HL-60 (cell line): ENCODE measurements at places on chromosomes 2 and 18.

- DNase-seq, result no peak
These were observed 2.8 kb upstream of the TCF7L1 start for GRCh38 chr2:85130407-85130806.

GRCh38 chr2:191581003-191581402 lies 96.9 kb upstream of the NABP1 start:
- DNase-seq, result no peak

DNA sequence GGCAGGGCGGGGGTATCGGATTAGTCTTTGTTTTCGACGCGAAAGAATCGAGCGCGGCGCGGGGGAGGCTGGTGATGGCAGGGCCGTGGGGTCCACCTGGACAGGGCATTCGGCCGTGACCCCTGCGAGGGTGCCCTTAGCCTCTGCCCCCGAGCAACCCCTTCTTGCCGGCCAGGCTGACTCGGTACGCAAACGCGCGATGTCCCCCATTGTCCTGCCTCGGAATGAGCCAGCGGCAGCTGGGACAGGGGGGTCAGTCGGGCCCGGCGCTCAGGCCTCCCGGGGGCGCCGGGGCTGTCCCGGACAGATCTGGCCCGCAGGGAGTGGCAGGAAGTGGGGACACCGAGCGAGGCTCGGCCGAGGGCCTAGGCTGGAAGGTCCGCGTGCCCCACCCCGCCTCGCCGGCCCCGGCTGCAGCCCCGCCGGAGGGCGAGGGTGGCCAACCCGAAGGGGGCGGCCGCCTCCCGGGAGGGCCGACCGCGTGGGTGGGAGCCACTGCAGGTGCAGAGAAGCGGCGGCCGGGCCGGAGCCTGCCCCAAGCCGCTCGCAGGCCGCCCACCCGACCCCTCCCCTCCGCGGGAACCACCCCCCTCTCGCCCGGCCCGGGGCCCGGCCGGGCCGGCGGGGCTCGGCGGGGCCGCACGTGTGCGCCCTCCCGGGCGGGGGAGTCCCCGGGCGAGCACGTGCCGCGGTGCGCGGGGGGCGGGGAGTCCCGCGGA lies at the start of gene TET3:
TSS of gene TET3 (plus strand) at position 708 of the 719 bp plus-strand sequence. CDS start 1,494 bp downstream, outside the sequence.
- DNase-seq, result no peak

DNA sequence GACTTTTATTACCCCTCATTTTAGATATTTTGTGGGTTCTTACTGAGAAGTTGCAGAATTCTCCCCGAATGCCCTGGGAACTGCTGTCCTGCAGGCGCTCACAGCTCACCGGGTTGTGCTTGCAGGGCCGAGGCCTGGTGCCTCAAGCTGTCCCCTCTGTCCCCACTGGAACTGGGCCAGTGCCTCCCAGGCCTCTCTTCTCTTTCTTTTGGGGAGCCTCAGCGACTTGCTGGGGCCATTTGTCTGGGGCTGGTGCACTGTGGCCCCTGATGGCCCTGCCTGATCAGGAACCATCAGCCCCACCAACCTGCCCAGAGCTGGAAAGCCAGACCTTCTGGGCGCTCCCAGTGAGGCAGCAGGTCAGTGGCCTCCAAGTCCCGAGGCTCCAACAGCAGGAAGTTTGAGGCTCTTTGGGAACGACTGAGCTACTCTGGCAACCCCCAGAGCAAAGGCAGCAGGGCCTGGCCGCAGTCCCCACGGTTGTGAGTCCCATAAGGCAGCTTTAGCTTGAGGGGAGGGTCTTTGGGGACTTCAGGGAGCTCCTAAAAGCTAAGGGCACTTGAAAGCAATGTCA lies 14.7 kb upstream of the NEU4 start:
- no peak for DNase-seq

GRCh38 chr2:100628506-100628905 lies 65.7 kb downstream of the PDCL3 start:
- DNase-seq, result no peak

DNA sequence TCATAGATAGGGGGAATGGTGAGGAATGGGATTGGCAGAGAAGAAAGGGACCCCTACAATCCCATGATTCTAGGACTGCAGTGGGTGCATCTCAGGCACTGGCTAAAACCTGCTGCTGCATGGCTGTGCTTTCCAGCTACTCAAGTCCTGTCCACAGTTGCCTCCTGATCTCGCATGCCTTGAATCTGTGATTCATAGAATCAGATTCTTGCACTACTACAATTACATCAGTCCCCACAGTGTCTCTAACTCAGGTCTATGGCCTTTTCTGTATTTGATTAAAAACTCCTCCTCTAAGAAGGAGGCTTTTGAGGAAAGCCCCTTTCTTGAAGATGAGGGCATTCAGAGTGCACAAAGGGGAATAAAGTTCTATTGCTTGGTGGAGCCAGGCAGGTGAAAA lies 117.4 kb downstream of the LRATD1 start:
- DNase-seq, result no peak

- no peak for DNase-seq
These were observed 429.4 kb upstream of the TRIB2 start for GRCh38 chr2:12287220-12287751.

DNA sequence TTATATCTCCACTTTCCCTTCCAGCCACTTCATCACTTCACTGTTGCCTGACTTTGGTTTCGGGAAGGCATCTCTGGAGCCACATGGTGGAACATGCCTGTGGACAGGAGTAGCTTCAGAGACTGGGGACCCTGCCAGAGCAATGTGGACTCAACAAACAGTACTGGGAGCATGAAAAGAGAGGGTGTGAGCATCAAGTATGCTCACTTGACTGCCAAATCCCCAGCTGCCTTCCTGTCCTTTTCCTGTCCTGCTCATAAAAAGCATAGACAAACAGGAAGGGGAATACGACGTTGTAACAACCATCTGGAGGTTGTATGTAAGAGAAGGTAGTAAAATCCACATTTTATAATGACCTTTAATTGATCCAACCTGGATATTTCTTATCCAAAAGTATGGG lies 61.3 kb upstream of the CSRNP3 start:
- no peak for DNase-seq

- DNase-seq, result no peak
These were observed 151.0 kb downstream of the TPO start for GRCh38 chr2:1563943-1564891.

- DNase-seq, result peak; percentile 21
These were observed 49.6 kb upstream of the ITSN2 start for GRCh38 chr2:24409700-24410556.

DNA sequence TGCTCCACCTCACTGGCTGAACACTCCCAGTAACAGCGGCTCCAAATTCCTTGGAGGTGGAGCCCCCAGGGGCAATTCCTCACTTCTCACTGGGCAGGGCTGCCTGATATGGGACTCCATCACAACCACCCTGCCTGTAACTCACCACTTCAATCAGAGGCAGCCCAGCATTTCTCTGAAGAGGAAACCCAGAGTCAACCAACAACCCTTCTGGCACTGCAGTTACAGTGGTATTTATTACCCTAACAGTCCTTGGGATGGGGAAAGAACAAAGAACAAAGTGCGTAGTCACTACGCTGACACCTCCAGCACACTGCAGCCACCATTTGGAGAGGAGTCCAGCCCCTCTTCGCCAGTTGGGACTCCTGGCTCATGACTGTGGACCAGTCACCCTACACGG lies 85.7 kb upstream of the GALNT13 start:
- no peak for DNase-seq

DNA sequence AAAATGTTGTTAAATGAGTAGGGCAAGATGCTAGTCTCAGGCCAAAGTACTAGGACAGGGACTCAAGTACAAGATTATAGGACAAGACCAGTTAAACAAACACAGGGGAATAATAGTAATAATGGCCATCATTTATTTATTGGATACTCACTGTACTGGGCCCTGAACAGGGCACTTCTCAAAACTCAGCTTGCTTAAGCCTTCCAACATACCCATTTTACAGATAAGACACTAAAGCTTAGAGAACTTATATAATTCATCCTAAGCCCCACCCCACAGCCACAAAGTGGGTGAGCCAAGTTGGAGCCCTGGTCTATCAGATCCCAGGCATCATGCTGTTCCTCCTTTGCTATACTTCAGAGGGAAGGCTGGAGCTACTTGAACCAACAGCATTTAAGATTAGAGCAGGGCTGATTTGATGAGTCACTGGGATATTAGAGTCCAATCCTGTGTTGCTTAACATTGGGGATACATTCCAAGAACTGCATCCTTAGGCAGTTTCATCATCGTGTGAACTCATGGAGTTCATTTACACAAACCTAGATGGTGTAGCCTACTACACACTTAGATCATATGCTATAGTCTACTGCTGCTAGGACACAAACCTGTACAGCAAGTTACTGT lies 153.6 kb downstream of the MTCL1 start:
- DNase-seq, result no peak

- DNase-seq, result no peak
These were observed 15.8 kb downstream of the M1AP start for GRCh38 chr2:74632209-74632938.

GRCh38 chr2:54015798-54016699 lies 45.3 kb upstream of the PSME4 start:
- no peak for DNase-seq

- DNase-seq, result no peak
These were observed 251.6 kb upstream of the APCDD1 start for GRCh38 chr18:10202845-10203321.

GRCh38 chr2:76711490-76711889 lies 810.7 kb downstream of the LRRTM4 start:
- DNase-seq, result no peak

GRCh38 chr2:146844226-146844990 lies 1000.4 kb upstream of the ACVR2A start:
- no peak for DNase-seq

GRCh38 chr2:207499114-207499513 lies 30.6 kb upstream of the CREB1 start:
- no peak for DNase-seq

DNA sequence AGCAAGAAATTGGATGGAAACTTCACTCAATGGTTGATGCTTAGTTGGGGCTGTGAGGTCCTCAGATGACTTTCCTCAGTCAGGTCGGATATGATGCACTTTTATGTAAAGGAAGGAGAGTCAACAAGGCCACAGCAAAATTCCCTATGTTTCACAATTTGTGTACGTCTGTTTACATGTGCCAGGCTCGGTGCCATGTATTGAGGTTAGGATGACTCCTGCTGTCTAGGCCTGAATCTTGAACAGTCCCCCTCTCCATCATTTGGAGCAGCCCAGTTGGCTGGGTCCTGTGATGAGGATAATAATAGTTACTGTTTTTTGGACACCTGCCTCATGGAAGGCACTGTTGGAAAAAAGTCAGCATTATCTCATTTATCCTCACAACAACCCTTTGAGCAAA lies 43.1 kb downstream of the VSNL1 start:
- DNase-seq, result no peak

DNA sequence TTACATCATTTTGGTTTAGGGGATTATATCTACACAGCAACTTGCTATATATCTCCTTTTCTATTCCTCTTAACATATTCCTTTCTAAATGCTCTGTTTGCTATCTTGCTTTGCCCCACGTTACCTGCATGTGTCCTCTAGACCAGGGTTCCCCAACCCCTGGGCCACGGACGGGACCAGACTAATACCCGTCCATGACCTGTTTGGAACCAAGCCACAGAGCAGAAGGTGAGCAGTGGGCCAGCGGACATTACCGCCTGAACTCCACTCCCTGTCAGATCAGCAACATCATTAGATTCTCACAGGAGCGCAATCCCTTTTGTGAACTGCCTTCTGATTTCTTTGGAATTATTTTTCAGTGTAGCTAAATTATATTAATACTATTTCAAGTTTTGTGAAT lies 66.7 kb downstream of the KCMF1 start:
- no peak for DNase-seq

DNA sequence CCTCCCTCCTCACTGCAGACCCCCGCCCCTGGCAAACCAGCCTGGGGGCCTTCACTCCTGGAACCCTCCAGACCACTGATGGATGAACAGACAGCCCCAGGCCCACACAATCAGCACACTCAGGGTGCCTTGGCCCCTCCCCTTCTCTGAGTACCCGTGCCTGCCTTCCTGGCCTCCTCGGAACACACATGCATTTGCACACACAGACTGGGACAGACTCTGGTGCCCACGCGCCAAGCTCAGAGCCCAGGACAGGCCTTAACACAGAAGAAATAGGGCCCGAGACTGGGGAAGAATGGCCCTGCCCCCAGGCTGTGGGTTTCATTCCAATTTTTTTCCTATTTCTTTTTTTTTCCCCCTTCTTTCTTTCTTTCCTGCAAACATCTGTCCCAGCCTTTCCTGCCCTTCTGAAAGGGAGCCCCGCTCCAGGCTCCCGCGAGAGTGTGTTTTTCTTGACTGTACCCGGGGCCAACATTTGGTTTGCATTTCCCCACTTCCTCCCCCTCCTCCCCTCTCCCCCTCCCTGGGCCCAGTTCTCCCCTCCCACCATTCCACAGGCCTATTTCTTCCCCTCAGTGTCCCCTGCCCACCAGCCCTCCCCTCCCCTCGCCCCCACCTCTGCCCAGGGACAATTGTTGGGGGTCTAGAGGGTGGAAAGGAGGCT lies 618 bp upstream of the TNS1 start:
- no peak for DNase-seq

DNA sequence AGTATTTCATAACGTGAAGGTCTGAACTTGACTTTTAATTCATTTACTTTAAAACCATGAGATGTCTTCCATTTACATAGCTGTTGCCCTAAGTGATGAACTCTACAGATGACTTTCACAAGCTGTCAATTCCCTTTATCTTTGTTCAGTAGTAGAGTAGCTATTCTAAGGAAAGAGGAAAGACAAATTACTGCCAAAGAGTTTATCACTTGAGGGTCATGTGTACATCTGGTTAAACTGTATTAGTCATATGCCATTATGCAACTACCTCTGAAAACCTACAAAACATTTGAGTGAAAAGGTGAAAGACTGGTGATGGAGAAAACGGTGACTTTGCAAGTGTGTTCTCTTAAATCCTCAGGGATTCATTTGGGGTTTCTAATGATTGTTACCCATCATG lies 763.9 kb downstream of the TMEM182 start:
- DNase-seq, result no peak

DNA sequence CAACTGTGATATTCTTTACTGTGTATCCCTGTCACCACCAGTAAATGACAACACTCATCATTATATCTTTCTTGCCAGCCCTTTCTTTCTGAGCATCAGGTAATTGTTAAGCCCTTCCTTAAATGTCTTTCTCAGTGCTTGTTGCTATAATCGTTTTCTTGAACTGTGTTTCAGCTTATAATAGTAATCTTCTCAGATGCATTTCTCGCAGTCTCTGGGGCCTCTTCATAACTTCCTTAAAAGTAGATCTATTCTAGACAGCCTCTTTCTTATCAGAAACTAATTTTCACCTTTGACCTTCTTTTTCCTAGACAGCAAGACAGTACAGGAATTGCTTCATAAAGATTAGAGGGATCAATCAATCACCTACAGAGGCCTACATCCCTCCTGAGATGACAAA lies 648.1 kb downstream of the CPS1 start:
- no peak for DNase-seq

DNA sequence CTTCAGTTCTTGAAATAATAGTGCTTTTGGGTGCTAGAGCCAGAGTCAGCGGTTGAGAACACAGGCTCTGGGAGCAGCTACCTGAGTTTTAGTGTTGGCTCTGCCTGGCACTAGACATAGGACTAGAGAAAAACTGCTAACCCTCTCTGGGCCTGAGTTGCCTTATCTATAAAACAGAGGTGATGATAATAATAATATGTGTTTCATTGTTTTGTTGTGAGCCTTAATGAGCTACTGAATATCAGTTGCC lies 391.7 kb downstream of the PTPRM start:
- no peak for DNase-seq

- no peak for DNase-seq
These were observed 223.1 kb downstream of the GLI2 start for GRCh38 chr2:120958623-120959366.
